ENCODE measurements at places on chromosomes 5 and 9.

- DNase-seq = peak; percentile 78
These were observed 61.8 kb upstream of the CEMIP2 start for GRCh38 chr9:71830153-71830552.

DNA sequence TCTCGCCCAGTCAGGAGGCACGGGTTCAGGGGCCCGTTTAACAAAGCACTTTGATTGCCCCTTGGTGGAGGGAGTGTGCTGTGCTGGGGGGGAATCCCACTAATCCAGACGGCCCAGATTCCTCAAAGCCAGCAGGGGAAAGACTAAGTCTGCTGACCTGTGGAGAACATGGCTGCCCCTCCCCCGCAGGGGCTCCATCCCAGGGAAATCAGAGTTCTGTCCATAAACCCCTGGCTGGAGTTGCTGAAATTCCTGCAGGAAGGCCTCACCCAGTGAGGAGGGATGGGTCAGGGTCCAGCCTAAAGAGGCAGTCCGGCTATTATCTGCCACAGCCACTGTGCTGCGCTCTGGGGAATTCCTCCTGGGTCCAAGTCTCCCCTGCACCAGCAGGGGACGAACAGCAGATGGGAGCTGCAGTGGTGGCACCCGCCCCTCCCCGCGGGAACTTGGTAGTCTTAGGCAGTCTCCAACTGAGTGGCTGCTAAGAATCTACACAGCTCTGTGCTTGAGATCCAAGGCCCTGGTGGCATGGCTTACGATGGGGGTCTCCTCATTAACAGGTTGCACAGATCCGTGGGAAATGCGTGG lies 174.0 kb upstream of the DAB2 start:
- no peak for DNase-seq

DNA sequence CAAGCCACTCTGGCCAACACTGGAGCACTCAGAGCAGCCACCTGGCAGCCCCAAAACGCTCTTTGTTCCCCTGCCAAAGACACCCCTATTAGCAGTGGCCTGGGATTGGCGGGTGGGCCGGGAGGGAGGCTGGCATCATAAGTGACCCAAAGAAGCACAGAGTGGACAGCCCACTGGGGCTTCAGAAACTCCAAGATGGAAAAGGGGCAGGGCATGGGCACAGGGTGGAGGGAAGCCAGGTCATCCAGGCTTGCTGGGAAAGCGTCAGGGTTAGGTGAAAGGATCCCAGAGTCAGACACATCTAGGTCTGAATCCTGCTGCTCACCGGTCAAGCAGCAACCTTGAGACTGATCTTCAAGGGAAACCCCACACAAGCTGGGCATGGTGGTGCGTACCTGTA lies 14.8 kb downstream of the EEIG1 start:
- DNase-seq = peak; percentile 70

DNA sequence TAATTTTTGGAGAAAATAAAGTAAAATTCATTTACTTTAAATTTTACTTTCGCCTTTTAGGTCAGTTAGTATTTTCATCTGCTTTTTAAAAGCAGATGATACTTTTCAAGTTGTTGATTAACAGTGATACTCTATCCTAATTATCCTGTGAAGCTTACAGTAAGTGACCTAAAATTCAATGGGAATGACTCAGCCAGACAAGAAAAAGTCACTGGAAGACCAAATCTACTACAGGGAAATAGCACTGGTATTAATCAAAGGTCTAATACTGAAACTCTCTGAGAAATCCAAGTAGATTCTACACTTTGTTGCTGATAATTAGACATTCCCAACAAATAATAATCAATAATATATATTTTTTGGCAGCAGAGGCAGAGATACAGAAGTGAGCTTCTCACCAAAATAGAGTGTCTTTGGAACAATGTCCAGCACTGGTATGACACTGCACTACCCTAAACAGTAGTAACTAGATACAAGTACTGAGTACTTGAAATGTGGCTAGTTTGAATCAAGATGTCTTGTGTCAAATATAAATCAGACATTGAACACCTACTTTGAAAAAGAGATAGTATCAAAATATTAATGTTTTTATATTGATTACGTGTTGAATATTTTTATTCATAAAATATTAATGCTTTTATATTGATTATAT lies 22.8 kb upstream of the ELL2 start:
- no peak for DNase-seq

DNA sequence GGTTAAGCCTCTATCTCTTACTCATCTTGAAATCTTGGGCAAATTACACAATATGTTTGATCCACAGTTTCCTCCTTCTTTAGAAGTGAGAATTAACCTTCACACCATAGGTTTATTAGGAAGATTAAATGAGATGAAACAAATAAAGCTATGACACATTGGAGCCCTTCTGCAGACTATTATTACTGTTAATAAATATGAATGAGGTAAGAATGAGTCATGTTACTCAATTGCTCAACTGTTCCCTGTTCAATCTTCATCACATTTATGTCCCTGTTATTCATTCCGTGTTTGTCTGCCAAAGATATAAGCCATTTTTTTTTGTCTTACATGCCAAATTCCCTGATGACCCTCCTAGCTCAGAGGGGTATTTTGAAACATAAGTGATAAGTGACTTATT lies 52.1 kb upstream of the PAPPA start:
- DNase-seq = no peak
